ENCODE measurements at places on chromosomes 12 and 14.
A peak's percentile ranks its signal among the peaks of the same experiment; 100 is the strongest.

- no peak for DNase-seq
Observed at GRCh38 chr14:101471723-101472517, 89.4 kb upstream of the DIO3 start.

DNA sequence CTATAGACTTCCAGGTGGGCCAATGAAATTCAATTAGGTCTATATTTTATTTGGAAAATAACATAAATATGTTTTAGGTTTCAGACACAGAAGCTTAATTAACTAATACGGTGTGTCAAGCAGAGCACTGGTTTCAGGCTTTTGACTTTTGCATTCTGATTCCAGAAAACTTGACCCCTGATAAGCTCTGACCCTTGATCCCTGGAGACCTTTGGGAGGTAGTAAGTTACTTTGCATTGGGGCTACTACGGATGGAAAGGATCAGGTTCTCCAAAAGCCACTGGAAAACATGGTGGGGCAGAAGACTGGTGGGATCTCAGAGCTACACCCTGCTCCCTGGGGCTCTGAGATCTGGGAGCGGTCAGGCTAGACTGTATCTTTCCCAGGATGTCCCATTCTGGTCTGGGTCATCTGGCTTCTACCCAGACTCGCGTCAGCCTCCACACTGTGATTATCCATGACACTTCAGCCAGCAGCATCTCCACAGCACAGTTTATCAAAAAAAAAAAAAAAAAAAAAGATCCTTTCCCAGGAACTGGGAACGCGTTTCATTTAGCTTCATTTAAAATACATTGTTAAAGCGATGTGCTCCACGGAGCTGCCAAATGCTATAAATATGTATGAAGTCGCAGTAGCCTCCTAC lies 17.8 kb upstream of the EMP1 start:
- DNase-seq: no peak

GRCh38 chr12:104649921-104650320 lies 193.2 kb downstream of the CHST11 start:
- no peak for DNase-seq

DNA sequence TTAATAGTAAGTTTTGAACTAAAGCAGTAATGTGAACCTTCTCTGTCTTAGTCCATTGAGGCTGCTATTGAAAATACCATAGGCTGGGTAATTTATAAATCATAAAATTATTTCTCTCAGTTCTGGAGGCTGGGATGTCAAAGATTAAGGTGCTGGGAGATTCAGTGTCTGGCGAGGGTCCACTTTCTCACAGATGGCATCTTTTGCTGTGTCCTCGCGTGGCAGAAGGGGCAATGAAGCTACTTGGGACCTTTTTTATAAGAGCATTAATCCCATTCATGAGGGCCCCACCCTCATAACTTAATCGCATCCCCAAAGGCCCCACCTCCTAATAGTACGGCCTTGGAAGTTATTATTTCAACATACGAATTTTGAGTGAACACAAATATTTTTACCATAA lies 28.4 kb downstream of the LIN7A start:
- no peak for DNase-seq

DNA sequence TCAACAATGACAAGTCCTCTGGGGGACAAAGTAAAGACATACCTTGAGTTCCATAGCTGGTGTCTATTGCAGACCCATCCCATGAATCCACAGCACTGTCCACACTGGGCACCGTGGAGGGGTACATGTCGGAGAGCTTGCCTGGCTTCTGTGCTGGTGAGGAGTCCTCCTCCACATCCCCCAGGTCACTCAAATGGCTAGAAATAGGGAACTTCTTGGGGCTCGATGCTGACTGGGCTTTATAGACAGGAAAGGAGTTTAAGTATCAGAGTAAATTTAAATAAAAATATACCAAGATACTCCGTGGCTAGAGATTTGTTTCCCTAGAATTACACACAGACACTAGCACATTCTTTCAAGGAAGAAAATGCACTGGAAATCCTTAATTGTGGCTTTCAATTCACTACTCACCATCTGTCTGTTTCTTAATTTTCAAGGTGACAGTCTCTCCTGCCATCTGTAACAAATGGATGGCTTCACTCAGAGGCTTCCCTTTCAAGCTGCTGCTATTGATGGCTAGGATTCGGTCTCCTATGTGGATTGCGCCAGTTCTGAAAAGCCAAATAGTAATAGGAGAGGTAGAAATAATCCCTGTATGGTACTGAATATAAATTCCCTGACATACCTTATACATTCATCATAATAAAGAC lies 90.1 kb downstream of the HELB start:
- no peak for DNase-seq

- DNase-seq: no peak
Observed at GRCh38 chr12:66232263-66232662, 43.2 kb downstream of the IRAK3 start.

- no peak for DNase-seq
Observed at GRCh38 chr12:51531284-51531977, 59.6 kb upstream of the SCN8A start.

GRCh38 chr12:129049917-129050316 lies 196.6 kb downstream of the GLT1D1 start:
- DNase-seq: no peak

GRCh38 chr14:76782885-76783566 lies 21.8 kb downstream of the VASH1 start:
- no peak for DNase-seq

GRCh38 chr12:24848941-24849477 lies 99.9 kb downstream of the BCAT1 start:
- DNase-seq: no peak

GRCh38 chr12:25388183-25388582 lies 137.5 kb upstream of the KRAS start:
- peak; percentile 68 for DNase-seq

- no peak for DNase-seq
Observed at GRCh38 chr14:43161477-43161876, 1345.6 kb downstream of the FSCB start.

- DNase-seq: no peak
Observed at GRCh38 chr12:95198914-95199313, 18.4 kb downstream of the FGD6 start.

GRCh38 chr14:100282766-100283419 lies 23.4 kb downstream of the SLC25A29 start:
- DNase-seq: no peak

- DNase-seq: no peak
Observed at GRCh38 chr14:22122829-22123560, 449.4 kb upstream of the OR4E1 start.

- no peak for DNase-seq
Observed at GRCh38 chr14:23533652-23534435, 17.7 kb downstream of the ZFHX2 start.

GRCh38 chr12:80625901-80626300 lies 81.5 kb upstream of the MYF6 start:
- DNase-seq: no peak

Measured in astrocyte (in vitro differentiated cells and primary cell).